MCF 10A (cell line): ENCODE measurements at places on chromosomes 11 and 22.

GRCh38 chr22:47155131-47155885 is 392.9 kb downstream of the TBC1D22A start:
- no peak for DNase-seq

DNA sequence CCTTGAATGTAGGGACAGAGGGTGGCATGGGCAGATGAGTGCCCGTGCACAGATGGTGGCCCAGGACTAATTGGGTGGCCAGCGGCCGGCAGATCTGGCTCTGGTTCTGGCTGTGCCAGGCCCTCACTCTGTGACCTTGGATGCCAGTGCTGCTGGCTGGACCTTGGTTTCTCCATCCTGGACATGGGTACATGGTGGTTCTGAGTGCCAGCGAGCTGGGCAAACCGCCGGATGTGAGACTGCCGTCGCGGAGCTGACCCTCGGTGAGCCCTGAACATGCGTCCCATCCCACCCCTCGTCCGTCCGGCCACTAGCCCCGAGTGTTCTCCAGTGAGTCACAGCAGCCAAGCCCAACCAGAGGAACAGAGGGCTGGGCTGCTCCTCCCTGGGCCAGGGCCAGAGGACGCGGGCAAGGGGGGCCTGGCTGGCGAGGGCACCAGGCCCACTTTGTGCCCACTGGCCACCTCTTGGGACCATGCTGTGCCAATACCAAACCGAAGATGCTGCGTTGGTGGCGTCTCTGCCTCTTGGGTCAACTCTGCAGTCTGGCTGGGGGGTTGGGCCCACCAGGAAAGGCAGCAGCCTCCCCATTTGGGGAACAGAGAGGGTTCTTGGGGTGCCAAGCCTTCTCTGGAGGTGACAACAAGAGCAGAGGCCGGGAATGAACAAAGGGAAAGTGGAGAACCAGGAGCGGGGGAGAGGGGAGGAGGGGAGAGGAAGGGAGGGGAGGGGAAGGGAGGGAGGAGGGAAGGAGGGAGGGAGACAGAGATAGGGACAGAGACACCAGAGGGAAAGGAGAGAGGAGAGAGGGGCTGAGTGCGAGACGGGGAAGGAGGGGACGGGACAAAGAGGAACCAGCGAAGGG is 10.7 kb downstream of the LSP1 start:
- DNase-seq: peak; percentile 94

- no peak for DNase-seq
Observed at GRCh38 chr11:11454671-11455223, 101.7 kb upstream of the CSNK2A3 start.

DNA sequence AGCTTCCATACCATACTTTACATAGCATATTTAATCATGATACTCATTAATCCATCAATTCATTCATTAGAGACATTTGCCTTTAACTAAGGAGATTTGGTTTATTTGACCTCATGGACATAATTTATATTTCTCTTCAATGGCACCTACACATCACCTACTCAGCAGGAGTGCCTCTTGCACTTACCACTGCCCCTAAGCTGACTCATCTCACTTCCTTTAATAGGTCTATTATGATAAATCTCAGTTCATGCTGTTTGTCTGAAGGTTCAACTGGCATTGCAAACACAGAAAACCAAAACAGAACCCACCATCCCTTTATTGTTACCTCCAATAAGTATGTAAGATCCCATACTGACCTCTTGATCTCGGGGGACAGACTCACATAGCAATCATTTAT is 186.7 kb downstream of the LUZP2 start:
- no peak for DNase-seq

- DNase-seq: no peak
Observed at GRCh38 chr11:6418557-6419008, 311 bp downstream of the APBB1 start.

- DNase-seq: no peak
Observed at GRCh38 chr11:10436224-10436623, 18.8 kb upstream of the AMPD3 start.

DNA sequence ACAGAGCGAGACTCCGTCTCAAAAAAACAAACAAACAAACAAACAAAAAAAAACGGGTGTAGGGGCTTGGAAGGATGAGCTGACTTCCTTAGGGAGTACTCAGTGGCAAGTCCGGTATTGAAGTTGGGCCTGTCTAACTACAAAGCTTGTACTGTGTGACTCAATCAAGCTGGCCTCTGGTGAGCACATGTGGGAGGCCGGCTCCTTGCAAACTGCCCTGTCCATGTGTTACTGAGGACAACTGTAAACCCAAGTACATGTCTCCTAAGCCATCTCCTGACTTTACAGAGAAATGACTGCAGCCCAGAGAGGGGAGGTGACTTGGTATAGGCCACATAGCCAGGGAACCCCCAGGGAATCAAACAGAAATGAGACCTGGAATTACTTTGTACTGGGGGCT is 11.6 kb downstream of the RIBC2 start:
- no peak for DNase-seq

GRCh38 chr11:132486060-132486459 is 1046.2 kb downstream of the OPCML start:
- no peak for DNase-seq

GRCh38 chr11:35546317-35546716 is 20.9 kb upstream of the PAMR1 start:
- DNase-seq: no peak

DNA sequence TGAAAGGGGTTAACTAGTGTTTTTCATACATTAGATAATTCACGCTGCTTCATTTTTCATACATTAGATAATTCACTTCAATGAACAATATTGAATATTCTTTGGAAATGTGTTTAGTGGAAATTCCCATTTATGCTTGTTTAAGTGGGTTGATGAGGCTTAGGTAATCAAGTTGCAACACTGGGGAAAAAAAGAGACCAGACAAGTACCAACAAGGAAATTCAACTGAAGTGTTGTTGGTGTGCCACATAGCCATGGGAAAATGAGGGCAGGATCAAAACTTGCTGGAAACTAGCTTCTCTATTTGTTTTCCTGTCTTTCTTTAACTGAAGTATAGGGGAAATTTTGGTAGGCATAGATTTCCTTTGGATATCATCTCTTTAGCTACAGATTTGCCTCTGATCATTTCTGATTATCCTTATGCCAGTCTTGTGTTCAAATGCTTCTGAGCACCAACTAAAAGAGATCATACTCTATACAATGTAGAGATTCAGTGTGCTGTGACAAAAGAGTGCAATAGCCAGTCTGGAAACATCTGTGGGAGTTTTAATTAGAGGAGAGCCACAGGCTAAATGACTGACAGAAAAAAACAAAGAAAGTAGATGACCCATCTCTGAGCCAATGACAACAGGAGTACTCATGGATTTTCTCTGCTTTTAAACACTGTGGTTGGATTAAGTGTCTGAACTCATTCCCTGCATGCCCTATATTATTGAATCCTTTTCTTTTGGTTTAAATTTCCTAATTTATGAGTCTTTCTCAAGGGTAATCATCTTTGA is 67.6 kb upstream of the CTSC start:
- peak; percentile 63 for DNase-seq

GRCh38 chr22:42646569-42647525 is 2.3 kb downstream of the CYB5R3 start:
- no peak for DNase-seq

- DNase-seq: peak; percentile 33
Observed at GRCh38 chr11:63682066-63683021, 1.0 kb downstream of the RTN3 start.

DNA sequence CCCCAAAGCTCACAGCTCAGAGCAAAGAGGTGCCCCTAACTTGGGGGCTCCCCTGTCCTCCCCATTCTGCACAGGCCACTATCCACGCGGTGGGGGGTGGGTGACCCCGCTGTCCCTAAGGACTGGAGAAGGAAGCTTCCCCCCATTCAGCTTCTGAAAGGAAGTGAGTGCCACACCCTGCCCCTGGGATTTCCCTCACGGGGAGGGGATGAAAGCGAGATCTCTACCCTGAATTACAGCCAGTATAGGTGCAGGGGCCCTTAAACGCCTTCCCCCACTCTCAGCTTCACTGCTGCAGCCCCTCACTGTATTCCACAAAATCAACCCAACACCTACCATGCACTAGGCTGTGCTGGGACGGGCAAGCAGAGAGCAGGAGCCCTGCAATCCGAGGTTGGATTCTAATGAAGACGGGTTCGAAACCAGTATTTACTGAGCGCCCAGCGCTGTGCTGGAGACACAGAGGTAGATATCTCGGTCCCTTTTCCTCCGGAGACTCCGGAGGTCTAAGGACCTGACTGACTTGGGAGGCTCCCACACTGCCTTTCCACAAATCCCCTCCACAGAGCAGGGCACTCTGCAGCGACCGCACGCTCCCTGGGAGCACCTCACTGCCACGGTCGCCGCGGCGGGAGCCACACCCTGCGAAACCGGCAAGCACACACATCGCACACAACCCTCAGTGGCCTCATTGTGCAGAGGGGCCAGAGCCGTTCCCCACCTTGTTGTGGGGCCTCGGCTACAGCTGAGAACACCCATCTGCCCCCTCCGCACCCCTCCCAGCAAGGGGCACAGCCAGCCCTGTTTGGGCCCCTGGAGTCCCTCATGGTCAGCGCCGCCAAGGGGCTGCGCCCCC is 1.8 kb downstream of the AHNAK start:
- DNase-seq: peak; percentile 52

- DNase-seq: no peak
Observed at GRCh38 chr11:36343436-36343835, 47.3 kb downstream of the PRR5L start.

DNA sequence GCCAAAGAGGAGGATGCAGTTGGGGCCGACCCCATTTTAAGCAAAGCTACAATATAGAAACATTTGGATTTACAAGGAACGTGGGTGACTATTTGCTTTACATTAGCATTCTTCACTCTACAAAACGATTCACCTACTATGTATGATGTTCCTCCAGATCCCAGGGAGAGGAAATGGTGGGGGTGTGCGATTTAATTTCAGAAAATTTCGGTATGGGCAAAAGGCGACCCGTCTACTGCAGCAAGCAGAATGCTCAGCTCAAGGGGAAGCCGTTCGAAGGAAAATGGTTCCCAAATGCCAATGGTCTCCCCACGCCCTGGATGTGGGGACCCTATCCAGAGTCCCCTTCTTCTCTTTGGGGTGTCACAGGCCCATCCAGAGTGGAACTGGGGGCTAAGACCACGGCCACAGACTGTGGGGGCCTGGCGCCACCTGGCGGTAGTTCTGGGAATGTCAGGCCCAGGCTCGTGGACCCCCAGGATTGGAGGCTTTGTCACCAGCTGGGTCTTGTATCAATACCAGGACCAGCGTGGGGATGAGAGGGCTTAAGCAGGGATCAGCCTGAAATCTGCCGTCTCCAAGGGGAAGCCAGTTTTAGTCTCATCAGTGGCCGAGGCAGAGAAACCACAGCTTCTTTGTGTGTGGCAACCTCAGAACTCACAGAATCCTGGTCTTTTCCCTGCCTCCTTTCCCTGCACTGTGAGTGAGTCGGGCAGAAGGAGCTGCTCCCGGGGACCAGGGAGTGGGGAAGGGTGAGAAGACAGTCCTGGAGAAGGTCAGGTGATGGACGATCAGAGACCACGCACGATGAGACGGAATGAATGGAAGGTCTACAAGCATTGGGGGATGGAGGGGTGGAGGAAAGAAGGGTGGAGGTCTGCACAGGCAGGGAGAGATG is 8.4 kb downstream of the LRRC10B start:
- DNase-seq: peak; percentile 30

DNA sequence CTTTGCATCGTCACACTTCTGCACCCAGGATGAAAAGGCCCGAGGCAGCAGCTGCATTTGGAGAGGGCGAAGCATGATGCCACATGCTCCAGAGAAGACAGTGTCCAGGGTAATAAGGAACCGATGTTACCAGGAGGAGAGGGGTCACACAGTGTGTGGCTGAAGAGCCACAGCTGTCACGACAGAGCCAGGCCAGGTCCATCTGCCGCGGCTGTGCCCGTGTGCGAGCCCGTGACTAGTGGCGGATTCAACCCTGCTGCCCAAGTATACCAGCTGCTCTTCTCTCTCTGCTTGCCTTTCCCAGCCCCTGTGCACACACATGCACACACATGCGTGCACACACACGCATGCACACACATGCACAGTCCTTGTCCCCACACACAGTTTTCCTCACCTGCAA is 1432.5 kb downstream of the BRD1 start:
- DNase-seq: no peak

DNA sequence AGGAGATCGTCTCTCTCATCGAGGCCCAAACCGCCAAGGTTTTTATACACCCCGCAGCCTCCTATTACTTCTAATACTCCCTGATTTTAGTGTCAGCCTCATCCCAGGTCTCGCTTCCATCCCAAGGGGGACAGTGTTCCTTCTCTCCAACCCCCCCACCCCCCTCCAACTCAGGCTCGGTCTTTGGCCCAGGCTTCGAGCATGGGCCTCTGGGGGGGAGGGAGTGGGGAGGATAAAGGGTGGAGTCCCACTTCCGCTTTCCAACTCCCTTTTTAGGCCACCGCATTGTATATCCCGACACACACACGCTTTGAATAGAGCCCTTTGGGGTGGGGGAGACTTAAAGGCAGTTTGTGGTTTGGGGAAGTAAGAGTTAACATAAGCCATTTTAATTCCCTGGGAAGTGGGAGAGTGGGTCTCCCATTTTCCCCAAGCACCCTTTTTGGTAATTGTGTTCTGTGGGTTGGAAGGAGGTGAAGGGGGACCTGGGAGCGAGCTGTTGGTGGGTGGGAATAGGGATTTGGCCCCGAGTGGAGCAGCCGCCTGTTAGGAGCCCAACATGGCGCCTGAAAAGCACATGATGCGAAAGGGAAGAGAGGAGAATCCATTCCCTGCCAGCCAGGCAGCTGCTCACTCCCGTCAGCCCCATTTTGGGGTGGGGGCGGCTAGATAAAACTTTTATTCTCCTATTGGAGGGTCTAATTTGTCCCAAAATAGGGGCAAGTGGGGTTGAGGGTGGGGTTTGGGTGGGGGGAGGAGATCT is 844 bp downstream of the PCF11 start:
- DNase-seq: peak; percentile 63

- no peak for DNase-seq
Observed at GRCh38 chr11:48111891-48112290, 104.7 kb upstream of the OR4B1 start.

GRCh38 chr11:36417154-36417553 is 92.9 kb downstream of the TRAF6 start:
- no peak for DNase-seq

GRCh38 chr11:72083414-72083813 is 2.8 kb downstream of the LRRC51 start:
- DNase-seq: no peak

DNA sequence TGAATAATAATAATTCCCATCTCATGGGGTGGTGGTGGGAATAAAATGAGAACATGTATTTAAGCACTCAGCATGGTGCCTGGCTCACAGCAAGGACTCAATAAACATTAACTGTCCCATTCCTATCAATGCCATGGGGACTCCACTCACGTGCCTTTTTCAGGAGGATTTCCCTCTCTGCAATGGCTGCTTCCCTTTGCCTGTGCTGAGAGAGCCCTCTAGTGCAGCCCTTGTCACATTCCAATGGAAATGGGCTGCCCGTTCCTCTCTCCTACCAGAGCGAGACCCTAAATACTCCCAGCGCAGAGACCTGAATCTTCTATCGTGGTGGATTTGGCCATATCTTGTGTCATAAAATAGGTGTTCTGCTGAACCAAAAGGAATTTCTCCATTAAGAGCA is 621.5 kb upstream of the B3GAT1 start:
- peak; percentile 20 for DNase-seq

DNA sequence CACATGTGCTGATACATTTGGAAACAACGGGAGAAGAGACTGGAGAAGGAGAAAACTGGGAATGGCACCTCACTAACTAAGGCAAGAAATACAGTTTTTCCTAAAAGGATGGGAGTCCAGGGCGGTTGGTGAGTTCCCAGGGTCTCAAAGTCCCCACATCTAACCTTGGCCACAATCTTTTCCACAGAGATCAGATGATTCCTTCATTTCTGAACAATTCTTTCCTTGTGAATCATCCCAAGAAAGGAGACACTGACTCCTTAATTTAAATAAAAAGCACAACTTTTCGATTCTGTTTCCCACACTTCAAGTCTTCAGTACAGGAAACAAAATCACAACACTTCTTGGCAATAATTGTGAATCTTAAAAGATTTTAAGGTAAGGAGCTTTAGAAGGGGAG is 384.7 kb downstream of the DCDC1 start:
- DNase-seq: no peak
